ENCODE measurements at places on chromosomes 1 and 21.

- DNase-seq = no peak
These were observed 91.7 kb downstream of the TBX15 start for GRCh38 chr1:118896416-118896815.

DNA sequence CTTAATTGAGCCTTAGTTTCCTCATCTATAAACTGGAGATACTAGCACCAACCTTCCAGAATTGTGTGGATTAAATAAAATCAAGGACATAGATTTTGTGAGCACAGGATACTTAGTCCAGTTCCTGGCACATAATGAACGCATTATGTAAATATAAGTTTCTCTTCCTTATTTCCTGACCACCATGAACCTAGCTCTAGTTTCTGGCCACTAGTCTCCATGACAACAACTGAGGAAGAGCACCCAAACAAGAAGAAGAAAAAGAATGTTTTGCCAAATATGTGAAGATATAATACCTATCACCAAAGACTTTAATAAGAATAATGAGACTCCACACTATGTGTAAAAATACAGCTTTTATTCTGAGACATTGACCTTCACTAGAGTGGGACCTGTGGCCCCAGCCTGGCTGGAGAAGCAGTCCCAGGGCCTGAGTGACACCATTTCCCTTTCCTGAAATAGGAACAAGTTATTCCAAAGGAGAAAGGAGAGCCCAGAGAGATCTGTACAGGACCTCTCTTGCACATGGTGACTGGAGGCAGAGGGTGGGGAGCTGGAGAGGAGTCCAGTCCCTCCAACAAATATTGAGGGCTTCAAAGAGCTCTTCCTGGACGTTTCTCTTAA, 940 bp upstream of the USF1 start:
- no peak for DNase-seq

DNA sequence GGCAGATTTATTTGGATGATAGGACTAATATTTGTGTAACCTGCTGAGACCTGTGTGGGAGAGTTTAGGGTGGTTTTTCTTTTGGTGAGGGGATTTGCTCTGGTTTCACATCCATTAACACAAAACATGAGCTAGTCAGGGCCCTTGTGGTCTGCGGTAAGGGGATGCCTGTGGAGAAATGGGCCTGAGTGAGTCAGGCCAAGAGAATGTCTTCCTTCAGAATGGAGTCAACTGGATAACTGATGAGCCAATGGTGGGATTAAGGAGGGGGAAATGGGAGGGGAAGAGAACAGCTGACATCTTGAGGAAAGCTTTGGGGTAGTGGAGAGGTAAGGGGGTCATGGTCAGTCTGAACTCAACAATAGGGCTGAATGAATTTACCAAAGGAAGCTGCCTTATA, 13.9 kb downstream of the WNT2B start:
- no peak for DNase-seq

- no peak for DNase-seq
These were observed 25.6 kb upstream of the PLA2G2E start for GRCh38 chr1:19949016-19949415.

DNA sequence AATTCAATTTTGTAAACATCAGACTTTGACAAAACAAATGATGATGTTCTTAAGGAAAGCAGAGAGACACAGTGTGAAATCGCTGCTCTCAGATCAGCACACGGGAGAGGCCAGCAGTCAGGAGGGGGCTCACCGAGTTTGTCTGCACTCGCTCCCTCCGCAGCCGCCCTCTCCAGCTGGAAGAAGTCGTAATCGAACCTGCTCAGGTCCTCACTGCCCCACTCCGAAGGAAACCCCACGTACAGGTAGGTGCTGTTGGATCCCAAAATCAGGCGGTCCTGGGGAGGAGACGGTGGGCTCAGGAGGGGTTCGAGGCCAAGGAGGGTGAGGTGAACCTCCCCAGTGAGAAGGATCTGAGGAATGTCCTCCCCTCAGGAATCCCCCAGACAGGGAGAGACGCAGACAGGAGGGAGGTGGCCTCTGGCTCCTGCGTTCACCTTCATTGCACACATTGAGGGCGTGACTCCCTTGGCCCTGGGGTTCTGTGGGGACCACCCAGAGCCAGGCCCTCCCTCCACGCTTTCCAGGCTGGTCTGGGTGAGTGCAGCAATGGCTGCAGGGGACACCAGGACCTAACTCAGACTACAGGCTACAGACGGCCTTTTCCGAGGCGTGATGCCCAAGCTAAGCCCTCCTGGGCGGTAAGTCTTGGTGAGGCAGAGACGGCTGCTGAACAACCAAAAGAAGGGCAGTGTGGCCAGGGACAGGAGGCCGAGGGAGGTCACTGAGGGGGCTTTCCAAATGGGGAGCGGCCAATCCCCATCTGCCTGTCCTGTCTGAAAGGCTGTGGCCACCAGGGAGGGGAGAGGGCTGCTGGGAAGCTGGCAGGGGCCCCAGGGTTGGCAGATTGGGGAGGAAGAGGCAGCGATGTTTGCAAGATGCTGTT, 65.5 kb downstream of the SCCPDH start:
- no peak for DNase-seq

DNA sequence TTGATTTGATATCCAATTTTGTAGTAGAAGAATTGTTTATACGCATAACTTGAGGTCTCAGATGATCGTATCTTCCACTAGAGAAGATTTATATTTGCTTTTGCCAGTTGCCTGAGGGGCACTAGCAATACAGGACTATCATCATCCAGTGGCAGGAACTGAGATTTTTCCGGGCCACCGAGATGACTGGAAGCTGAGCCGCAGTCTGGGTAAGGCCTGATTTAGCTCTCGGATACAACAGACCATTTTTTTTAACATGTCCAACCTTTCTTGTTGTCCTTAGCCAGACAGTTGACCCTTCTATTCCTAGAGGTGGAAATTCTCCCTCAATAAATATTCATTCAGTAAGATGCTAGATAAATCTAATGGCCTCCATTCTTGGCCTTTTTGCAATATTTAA, 25.4 kb upstream of the GUCA2B start:
- DNase-seq = no peak

- DNase-seq = no peak
These were observed 38.8 kb downstream of the ACOT7 start for GRCh38 chr1:6354659-6355317.

- no peak for DNase-seq
These were observed 7.8 kb downstream of the VANGL2 start for GRCh38 chr1:160407839-160408801.

GRCh38 chr21:45736690-45737484, 93.4 kb downstream of the PCBP3 start:
- DNase-seq = no peak

DNA sequence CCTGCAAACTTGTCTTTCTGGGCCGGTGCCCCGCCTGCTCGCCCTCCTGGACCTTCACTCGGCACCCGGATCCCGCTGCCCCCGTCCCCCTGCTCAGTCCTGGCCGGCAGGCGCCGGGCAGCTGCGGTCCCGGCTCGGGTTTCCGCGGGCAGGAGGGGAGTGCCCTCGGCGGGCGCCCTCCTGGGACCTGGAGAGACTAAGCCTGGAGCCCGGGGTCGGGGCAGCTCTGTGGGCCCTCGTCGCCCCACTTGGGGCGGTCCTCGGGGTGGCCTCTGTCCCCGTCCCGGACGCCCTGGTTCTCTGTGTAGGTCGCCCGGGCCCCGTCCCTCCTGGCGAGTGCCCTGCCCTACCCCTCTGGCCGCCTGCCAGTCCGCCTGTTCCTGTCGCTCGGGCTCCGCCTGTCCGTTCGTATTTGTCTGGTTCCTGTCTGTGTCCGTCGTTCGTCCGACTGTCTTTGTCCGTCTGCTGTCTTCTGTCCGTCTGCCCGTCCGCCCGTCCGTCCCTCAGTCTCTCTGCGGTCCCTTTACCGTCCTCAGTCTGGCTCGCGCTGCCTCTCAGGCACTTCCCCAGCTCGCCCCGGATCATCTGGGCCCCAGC, 490 bp downstream of the SERINC2 start:
- DNase-seq = peak; percentile 84

- no peak for DNase-seq
These were observed 5.0 kb upstream of the SLC35A3 start for GRCh38 chr1:99964806-99965205.

- no peak for DNase-seq
These were observed 54.4 kb downstream of the DISC1 start for GRCh38 chr1:231681006-231681405.

DNA sequence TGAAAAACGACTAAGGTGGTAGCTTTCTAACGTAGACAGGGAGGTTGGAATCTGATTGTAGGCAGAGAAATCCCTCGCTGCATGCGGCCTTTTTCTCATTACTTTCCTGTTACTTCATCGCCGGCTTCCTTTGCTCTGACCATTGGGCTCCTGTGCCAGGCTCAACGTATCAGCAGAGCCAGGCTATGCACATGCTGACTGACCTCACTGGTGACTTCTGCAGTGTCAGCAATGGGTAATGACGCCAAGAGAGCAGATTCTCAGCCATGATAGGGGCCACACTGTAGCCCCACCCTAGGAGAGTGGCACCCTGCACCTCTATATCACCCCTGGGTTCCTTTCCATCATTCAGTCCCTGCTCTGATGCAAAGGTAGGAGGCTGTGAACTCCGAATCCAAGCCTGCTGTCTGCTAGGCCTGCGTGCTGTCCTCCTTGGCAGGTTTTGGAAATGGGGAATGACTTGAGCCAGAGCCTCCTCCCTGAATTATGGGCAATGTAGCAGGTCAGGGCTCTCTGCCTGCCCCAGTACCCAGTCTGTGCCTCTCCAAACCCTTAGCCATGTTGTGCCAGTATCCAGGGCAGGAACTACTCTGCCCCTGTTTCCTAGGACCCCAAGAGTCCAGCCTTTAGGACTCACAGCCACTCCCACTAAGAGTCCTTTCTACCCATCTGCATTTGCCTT, 11.4 kb downstream of the PPFIA4 start:
- DNase-seq = no peak

GRCh38 chr1:153881751-153882150, 41.0 kb downstream of the GATAD2B start:
- peak; percentile 61 for DNase-seq

DNA sequence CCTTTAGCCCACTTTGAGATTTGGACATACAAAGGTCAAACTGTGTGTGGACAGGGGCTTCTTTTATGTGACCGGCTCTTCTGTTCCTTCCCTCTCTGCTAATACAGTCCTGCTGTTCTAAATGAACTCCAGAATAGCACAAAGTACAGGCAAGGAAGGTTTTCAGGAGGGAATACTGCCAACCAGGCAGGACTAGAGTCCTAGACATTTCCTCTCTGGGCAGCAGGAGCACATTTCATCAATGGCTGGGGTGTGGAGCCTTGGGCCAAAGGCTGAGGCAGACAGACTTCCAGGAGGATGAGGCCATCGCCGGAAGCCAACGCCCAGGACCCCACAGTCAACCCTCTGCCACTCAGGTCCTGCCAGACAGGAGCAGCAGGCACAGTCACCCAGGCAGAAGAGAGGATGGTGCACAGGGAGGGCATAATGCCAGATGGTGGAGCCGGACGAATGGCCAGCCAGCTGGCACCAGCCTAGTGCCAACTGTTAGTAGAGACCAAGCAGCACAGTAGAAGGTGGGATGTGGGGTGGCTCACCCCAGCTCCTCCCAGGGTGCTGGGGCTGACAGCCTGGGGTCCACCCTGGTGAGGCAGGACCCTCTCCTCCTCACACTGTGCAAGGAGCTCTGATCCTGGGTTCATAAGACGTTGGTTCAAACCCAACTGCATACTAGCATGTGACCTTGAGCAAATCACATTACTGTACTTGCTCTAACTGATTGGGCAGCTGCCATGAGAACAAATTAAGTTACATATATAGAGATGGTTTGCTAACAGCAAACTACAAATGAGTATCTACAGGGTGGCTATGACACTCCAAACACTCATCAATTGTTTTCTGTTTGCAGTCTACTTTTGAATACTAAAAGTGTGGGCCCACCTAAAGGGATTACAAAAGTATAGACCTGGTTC, 410.7 kb downstream of the SIPA1L2 start:
- DNase-seq = no peak

GRCh38 chr1:209443975-209444651, 139.4 kb upstream of the CAMK1G start:
- DNase-seq = no peak

DNA sequence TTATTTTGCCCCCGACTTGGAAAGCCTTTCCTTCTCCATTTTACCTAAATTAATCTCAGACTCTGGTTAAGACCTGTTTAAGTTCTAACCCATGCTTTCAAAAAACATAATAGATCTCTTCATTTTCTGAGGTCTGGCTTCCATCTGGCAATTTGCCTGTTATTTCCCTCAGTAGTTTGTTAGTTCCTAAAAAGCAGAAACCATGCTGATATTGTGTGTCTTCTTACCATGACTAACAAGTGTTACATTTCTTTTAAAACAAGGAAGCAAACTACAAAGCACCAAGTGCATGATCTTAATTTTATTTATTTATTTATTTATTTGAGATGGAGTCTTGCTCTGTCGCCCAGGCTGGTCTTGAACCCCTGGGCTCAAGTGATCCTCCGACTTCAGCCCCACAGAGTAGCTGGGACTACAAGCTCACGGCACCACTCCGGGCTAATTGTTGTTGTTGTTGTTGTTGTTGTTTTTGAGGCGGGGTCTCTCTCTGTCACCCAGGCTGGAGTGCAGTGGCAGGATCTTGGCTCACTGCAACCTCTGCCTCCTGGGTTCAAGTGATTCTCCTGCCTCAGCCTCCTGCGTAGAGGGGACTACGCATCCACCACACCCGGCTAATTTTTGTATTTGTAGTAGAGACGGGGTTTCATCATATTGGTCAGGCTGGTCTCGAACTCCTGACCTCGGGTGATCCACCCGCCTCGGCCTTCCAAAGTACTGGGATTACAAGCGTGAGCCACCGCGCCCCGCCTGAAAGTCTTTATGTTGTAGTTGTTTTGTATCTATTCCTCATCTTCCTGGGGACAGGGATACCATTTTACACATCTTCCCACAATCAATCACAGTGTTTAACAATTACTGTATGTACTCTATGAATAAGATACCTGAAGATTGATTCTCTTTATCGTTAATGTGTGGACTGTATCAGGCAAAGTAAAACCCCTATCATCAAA, 1.3 kb upstream of the PATJ start:
- DNase-seq = no peak

DNA sequence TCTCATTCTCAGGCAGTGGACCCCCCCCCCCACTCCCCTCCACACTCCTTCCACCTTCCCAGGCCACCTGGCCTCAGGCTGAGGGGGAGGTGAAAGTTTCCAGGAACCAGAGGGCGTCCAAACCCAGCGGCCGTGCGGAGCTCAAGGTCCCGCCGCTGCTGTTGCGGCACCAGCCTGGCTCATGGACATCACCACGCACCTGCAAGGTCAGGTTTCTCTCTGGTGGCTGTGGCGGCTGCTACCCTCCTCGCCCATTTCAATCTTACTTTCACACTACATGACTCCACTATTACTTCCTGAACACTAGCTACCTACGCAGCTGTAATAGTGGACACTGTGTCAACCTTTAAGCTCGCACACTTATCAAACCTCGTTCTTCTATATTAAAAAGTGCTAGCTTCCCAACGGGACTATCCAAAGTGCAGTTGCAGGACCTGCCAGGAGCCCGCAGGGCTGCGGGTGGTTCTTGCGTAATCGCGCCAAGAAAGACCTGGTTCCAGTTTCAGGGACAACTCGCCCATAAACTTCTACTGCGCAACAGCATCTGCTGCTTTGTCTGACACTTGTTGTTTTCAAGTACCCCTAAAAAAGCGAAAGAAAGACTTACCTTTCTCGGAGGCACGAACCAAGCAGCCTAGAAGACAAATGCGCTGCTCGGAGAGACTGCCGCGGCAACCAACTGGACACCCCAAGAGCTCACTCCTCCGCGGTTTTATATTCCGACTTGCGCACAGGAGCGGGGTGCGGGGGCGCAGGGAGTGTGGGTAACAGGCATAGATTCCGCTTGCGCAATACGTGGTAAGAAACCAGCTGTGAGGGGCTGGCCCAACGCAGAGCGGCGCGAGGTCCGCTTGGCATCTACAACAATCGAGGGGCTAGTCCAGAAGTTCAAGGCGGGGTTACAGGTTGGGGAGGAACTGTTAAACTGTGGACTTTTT, at the start of gene DIRAS3:
DIRAS3 (minus strand) TSS at position 687 of the 938 bp plus-strand sequence. CDS start 3,330 bp downstream, outside the sequence.
- DNase-seq = peak; percentile 53

- no peak for DNase-seq
These were observed 24.0 kb upstream of the CPT2 start for GRCh38 chr1:53172426-53173128.
